AG10803 (cell line): ENCODE measurements at places on chromosomes 3 and 15.

GRCh38 chr3:185225523-185225922, 28.3 kb downstream of the EHHADH start:
- DNase-seq, result peak; percentile 76

GRCh38 chr3:67381667-67382272, 272.6 kb downstream of the SUCLG2 start:
- peak; percentile 20 for DNase-seq

DNA sequence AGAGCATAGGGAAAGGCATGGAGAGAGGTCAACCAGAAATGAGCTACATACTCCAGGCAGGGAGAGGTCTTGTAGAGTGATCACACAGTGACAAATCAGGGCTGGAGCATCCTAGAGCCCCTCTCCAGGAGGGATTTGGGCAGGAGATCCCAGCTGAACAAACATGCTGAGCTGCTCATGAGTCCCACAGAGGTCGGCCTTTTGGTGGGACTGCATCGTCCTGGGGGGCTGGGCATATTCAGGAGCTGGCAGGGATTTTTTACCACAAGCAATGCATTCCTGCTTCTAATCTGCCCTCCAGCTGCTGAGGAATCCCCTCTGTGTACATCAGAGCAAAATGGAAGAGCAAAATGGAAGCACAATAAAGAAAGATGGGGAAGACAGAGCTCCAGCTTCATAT, 94.9 kb downstream of the NTRK3 start:
- no peak for DNase-seq

DNA sequence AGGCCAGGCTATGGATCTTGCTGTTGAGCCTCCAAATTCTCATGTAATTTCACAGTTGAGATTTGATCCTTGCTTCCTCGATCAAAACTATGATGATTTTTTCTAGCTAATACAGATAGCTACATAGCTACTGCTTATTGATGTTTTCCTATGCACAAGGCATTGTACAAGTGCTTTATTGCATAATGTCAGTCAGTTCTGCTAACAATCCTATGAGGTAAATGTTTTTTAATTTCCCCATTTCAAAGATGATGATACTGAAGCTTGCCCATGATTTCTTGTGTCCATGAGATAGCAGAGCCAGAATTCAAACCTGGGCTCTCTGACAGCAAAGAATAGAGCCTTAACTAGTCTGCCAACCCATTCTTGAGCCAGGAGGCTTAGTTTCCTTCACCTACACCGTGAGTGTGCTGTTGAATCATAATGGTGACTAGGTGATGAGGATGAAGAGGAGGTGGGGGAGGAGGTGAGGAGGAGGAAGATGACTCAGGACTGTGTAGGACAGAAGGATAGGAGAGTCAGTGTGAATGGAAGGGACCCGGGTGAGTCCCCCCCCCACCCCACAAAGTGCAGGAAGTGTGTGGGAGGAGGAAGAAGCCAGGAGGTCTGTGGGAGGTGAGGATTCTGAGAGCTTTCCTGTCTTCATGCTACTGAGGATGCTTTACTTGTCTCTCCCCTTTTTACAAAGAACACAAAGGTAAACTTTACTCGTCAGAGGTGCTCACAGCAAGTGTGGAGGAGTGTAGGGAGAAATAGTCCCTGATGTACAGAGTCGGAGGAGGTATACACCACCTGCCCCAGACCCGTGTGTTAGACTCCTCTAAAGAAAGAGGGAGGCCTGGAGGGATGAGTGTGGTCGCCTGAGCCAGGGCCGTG, 3.6 kb downstream of the TAGLN3 start:
- no peak for DNase-seq

DNA sequence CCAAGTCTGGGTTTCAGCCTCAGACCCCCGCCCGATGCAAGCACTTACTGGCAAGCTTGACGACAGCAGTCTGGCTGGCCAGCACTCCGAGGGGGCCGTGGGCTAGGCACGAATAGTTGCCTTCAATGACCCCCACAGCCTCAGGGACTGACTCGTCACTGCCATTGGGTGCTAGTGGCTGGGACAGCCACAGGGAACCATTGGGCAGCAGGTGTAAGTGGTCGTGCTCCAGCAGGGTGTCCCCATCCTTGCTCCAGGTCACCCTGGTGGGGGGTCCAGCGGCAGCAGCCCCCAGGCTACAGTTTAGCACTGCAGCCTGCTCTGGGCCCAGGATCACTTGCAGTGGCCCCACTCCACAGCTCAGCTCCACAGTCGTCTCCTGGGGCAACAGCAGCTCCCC, 11.8 kb downstream of the IGDCC4 start:
- DNase-seq, result no peak

DNA sequence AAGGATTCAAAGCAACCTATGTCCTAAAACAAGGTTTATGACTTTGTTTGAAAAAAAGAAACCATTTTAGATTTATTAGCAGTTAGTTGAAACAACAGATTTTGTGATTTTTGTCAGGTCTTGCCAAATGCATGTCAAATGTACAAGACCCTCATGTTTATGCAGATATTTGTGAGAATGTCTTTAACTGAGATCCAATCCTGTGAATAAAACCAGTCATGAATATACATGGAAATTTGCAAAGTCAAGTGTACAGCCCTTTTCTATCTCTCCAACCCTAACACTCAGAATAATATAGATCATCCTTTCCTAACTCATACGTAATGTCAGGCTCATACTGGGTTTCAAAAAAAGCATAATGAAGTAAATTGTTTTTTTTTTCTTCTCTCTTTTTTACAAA, 76.4 kb downstream of the DUT start:
- DNase-seq, result no peak

DNA sequence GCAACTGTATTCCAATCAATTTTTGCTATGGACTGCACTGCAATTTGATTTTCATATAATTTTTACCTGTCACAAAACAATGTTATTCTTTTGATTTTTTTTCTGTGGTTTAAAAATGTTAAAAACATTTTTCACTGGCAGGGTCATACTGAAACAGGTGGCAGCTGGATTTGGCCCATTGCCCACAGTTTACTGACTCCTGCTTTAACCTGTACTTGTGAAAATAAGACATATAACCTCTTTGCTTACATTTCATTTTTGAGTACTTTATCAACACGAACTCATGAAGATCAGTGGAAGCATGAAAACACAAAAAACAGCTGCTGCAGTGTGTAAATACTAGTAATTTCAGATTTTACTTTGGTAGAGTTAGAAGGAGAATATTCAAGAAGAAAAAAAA, 313.1 kb downstream of the WDR72 start:
- no peak for DNase-seq

DNA sequence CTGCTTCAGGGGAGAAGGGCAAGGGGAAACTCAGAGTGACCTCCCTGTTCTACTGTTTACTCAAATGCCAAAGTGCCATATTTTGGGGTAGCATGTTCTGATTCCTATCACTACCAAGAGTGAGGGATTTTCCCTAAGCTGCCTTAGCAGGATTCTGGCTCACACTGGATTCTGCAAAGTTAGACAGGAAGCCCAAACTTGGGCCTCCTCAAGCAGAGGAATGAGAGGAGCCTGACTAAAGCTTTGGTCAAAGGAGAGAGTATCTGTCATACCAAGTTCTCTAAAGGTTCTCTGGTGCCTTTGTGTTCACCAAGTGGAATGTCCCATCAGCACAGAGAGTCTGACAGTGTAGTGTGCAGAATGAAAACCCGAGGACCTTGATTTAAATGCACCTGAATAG, 8.8 kb upstream of the RARB start:
- no peak for DNase-seq

DNA sequence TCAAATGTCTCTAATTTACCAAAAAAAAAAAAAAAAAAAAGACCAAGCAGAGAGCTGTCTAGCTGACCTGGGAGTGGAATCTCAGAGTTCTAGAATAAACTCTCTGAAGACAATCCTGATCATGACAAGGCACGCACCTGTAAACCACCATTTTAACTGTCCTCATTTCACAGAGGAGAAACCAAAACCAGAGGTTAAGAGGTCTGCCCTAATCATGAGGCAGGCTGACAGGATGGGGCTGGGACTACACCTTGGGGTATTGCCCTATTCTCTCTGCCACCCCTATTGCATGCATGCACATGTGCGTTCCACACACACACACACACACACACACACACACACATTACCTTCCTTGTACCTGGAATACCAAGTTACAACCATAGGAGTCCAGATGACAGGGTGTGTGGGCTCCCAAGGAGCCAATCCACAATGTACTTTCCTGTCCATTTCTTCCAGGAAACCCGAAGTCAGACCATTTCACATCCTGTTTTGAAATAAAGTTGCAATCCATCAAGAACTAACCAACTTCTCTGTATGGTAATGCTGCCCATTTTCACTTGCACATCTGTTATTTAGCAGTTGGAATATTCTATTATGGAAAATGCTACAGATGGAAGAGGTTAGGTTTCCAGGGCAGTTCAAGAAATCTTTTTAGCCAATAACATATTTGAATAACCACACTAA, 34.6 kb downstream of the HSPBAP1 start:
- peak; percentile 93 for DNase-seq

DNA sequence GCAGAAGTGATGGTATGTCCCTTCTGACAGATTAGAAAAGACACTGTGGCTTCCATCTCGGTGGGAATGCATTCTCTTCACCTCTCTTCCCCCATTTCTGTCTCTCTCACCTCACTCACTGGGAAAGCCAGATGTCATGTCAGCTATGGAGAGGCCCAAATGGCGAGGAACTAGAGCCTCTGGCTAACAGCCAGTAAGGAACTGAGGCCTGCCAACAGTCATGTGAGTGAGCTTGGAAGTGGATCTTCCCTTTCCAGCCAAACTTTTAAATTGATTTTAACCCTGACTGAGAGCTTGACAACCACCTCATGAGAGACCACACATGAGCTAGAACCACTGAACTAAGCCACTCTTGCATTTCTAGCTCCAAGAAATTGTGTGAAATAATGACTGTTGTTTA, 35.2 kb upstream of the CDAN1 start:
- DNase-seq, result no peak

DNA sequence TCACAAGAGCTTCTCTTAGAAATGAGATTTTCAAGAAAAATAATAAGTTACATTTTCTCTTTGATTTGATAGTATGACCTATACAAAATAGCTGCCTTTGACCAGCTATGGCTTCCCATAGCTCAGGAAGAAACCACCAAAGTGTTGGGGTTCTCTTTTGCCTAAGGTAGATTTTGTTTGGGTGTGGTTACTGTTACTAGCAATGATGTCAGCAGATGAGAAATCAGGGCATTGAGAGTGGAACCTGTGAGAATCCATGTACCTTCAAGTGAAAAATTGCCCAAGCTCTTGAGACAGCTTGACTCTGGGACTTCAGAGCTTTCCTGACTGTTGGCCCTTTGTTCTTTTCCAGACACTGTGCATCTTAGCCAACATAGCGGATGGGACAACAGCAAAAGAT, 45.6 kb downstream of the NME9 start:
- no peak for DNase-seq
